Foreskin keratinocyte (primary cell): ENCODE measurements at places on chromosomes 16 and 17. TPM values are rescaled to one million over a fixed set of nuclear protein-coding genes. Genes with fewer than 3 reads are reported as not detected.

DNA sequence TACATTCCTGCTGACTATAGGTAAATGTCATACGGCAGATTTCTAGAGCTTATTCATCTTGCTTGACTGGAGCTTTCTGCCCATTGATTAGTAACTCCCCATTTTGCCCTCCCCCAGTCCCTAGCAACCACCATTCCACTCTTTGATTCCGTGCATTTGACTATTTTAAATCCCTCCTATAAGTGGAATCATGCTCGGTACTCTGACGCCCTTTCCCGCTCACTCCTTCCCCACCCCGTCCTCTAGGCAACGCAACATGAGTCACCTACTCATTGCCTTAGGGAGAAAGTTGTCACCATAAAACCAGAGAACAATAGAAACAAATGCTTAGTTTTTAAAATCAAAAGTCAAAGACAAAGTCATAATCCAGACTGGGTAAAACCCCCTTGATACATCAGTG, 45.5 kb upstream of the RBBP6 start:
- peak; percentile 47 for DNase-seq

- DNase-seq: no peak
Measured at GRCh38 chr17:45663772-45664171, 120.3 kb upstream of the CRHR1 start.

The NRN1L gene
- not detected in 2 replicates for total RNA-seq

The P2RX1 gene
- not detected in 2 replicates for total RNA-seq

The TNK1 gene
- 7.5 and 11.2 TPM in 2 replicates for total RNA-seq

The TEX19 gene
- total RNA-seq: 0.07 TPM in 1 of 2 replicates, not detected in the other

The ANKRD40CL gene
- not detected in 2 replicates for total RNA-seq
